Activated naive CD8-positive, alpha-beta T cell treated with anti-CD3 and anti-CD28 coated beads, Interleukin-2, amount 10 ng/mL, durations not matched to agents 7 days and 5 days (primary cell): ENCODE measurements at places on chromosomes 1 and 21.

DNA sequence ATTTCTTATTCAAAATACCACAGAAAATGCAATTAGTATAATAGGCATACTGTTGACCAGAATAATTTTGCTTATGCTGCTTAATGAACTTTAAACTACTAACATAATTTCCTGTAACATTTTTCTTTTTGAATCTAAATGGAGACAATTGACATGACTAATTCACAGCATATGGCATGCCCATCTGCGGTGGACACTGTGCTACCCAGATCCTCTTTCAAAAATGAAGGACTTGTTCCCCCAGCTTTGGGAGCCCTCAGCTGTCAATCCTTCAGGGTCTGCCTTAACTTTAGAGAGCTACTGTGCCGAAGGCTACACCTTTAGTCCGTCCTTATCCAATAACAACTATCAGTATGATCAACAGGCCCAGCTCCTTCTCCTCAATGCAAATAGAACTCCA is 789.0 kb downstream of the PLA2G4A start:
- no peak for DNase-seq

DNA sequence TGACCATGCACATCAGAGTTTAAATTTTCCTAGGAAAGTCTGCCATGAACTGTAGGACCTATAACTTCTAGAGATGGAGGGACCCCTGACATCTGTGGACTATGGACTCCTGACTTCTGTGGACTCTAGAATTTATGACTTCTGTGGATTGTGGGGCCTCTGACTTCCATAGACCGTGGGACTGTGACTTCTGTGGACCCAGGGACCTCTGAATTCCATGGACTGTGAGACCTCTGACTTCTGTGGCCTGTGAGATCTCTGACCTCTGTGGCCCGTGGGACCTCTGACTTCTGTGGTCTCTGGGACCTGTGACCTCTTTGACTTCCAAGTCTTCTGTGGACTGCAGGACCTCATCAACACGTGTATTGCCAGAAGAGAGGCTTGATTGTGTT is 36.7 kb downstream of the PEX14 start:
- no peak for DNase-seq

GRCh38 chr1:24015221-24016210 is 35.4 kb upstream of the SRSF10 start:
- DNase-seq, result no peak

DNA sequence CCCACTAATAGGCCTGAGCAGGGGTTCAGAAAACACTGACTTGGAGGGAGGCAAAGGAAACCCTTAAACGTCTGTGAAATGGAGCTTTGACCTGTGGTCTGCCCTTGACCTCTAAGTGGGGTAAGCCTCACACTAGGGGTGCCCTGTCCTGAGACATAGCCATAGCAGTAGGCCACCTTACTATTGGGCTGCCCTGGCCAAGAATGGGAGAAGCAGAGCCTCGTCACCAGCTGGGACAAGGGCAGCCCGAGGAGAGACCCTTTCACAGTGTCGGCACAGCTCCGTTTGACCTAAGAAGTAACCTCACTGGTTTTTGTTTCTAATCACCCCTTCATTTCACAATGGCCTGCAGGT is 26.4 kb upstream of the IFNAR2 start:
- no peak for DNase-seq

DNA sequence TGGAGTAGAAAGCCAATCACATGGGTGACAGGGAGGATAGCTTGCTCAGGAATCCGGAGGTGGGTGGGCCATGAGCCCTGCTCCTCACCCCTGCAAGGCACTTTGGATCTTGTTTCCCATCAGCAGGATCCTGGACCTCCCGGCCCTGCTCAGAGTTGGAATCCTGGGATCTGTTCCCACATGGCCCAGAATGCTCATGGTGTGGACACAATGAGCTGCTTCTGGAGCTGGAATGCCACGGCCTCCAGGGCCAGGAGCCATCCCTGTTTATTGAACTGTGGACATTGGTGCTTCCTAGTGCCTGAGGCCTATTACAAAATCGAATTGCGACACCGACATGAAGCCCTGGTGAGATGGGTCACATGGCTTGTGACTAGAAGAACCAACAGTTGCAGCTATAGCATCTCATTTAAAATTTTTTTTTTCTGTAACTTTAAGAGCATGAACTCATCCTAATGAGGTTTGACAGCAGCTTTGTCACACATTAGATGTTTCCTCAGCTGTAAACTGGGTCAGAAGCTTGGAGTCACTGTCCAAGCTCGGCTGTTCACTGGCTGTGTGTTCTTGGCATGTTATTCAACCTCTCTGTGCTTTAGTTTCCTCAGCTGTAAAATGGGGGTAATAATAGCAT is 40.4 kb upstream of the GOLT1A start:
- DNase-seq, result no peak
